ENCODE measurements at places on chromosomes 16 and 17. TPM values are rescaled to one million over a fixed set of nuclear protein-coding genes. Genes with fewer than 3 reads are reported as not detected.

CFAP119 gene
- 3.1 TPM for total RNA-seq

LGALS9B gene
- not detected for total RNA-seq

KRT40 gene
- total RNA-seq = not detected

NT5C3B gene
- total RNA-seq = 19.0 TPM

DNA sequence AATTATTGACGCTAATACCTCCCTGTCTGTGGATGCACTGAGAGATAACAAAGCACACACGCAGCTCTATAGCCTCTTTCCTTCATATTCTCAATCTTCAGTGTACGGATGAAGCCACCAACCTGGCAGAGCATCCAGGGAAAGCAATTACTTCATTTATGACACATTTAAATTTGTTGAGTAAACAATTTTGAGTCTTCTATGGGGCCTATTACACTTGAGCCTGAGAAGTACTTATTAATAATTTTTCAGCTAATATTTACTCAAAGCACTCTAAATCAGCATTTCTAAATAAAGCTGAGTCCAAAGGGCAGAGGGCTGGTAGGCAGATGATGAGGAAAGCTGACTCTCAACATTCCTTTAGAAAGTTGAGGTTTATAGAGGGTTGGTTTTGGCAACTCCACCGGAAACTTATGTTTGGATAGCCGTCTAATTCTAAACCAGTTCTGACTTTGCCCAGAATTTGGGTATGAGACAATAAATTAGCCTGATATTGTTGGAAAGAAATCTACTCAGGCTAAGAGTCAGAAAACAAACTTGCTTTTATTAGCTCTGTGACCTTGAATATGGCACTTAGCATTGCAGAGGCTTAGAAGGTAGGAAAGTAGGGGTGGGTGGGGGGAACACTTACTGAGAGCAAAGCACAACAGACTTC is 643.5 kb downstream of the CDH11 start:
- DNase-seq = no peak

- peak; percentile 84 for DNase-seq
These were observed at the start of gene PLCG2 for GRCh38 chr16:81778861-81779535. Gene PLCG2, plus strand, starts transcription at chr16:81779291. Its CDS starts 6,699 bp downstream, at chr16:81785990.

GRCh38 chr17:46035112-46035818 is 36.2 kb downstream of the STH start:
- peak; percentile 27 for DNase-seq

- DNase-seq = no peak
These were observed 47.8 kb downstream of the MARCHF10 start for GRCh38 chr17:62760059-62760944.

DNA sequence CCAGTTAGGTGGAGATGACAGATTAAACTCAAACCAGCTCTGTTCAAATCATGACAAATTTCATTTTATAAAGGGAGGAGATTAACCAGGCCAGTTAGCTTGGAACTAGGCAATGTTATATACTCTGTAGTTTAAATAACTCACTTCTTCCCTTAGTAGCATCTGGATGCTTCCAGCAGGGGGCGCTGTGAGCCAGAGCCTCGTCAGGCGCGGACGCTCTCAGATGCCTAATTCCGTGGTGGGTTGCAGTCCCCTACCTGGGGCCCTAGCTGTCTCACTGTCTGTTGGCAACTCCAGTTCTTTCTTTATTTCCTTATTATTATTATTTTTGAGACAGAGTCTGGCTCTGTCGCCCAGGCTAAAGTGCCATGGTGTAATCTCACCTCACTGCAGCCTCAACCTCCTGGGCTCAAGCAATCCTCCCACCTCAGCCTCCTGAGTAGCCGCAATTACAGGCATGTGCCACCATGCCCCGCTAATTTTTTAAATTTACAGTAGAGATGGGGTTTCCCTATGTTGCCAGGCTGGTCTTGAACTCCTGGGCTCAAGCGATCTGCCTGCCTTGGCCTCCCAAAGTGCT is 17.3 kb upstream of the WFDC1 start:
- peak; percentile 73 for DNase-seq

- no peak for DNase-seq
These were observed 11.8 kb upstream of the FAM171A2 start for GRCh38 chr17:44375196-44376017.

- peak; percentile 10 for DNase-seq
These were observed 114.5 kb upstream of the METRNL start for GRCh38 chr17:82964851-82965341.

Data from activated CD4-positive, alpha-beta memory T cell treated with anti-CD3 and anti-CD28 coated beads, Interleukin-2, amount 10 ng/mL, durations not matched to agents 7 days and 5 days (primary cell).